CD8-positive, alpha-beta T cell (primary cell): ENCODE measurements at places on chromosomes 11 and 22.

- no peak for DNase-seq
Observed at GRCh38 chr22:29716814-29717545, 2.8 kb upstream of the CABP7 start.

DNA sequence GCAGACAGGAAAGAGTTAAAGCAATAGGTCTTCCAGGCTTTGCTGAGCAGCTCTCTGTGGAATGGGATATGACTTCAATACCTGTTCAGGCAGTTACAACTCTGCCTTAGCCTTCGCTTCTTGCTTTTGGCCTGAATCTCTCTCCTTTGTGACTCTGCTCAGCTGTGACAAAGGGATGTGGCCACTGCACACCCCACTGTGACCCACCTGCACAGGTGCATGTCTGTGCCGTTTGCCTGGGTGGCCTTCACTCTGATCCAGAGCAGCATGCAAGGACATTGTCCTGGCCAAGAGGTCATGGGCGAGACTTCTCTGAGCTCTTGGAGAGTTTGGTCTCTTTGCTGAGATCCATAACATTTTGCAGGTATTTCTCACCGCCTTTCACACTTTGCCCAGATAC, 891.3 kb downstream of the BRD1 start:
- no peak for DNase-seq

DNA sequence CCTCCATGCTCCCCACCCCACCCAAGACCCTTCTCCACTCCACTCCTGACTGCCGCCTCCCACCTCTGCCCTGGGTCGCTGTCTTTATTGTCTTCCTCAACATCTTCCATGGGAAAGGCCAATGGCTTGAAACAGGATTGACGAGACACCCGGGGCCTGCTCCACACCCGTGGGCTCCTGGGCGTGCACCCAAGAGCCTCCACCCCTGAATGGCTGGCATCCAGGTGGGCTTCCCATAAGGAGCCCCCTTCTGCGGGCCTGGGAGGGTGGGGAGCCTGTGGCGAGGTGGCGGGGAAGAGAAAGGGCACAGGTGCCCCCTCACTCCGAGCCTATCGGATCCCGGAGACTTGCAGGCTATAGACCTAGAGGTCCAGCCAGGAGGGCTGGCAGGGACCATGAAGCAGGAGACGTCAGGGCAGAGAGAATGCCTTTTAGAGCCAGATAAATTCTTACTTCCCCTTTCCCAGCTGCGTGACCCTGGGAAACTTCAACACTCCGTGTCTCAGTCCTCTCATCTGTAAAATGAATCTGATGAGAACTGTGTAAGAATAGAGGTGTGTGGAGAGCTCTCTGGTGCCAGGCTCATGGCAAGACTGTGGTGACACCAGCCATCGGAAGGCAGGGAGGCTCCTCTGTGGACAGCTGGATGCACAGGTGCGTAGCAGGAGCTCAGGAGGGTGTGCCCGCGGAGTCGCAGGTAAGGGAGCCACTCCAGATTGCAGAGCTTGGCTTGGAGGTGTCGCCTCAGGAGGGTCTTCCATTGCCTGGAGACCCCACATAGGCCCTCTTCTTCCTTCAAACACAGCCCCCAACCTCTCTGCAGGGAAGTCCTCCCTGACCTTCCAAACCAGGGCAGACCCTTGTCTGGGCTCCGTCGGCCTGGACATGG, 53.9 kb downstream of the SMIM38 start:
- no peak for DNase-seq

DNA sequence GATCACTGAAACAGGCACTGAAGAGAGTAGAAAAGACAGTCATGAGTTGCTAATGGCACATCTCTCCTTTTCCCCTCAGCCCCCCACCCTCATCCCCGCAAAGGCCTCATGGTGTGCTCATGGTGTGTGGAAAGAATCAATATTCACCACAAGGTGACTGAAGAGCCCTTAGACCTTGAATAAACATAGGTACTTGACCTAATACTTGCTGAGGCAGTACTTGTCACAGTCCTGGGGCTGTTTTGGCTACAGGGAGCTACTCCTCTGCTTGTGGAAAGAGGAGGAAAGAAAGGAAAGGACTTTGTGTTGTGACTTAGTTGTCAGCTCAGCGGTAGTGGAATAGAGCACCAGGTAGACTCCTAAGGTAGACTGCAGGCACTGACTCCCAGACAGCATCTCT, 537.8 kb upstream of the CCDC179 start:
- DNase-seq = no peak

DNA sequence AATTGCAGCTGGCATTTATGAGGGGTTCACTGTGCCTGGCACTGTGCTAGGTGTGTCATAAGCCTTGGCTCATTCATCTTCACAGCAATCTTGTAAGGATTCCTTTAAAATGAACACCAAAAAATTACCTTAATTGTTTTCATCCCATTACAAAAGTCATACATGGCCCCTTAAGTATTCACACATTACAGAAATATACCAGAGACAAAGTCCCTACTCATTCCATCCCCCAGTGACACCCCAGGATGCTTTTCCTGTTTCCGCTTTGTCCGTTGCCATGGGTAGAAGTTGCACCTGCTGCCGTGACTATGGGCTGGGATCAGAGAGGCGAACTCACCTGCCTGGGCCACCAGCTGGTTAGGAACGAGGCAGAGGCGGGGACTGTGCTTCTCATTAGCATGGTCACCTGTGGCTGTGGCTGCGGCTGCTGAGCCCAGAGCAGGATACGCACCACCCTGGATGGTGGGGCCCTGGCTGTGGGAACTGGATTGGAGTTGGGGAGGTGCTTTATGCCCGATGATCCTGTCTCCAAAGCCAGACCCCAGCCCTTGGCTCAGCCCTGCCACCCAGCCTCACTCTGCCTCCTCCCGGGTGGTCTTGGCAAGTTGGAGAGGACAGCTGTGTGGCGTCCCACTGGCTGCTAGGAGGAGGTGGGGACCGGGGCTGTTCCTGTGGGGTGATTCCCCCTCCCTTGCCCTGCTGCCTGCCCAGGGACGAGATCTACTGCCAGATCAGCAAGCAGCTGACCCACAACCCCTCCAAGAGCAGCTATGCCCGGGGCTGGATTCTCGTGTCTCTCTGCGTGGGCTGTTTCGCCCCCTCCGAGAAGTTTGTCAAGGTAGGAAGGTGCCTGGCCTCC, 60.8 kb downstream of the MYO7A start:
- DNase-seq = no peak

GRCh38 chr11:124460459-124460858, 15.0 kb upstream of the OR8B8 start:
- no peak for DNase-seq

DNA sequence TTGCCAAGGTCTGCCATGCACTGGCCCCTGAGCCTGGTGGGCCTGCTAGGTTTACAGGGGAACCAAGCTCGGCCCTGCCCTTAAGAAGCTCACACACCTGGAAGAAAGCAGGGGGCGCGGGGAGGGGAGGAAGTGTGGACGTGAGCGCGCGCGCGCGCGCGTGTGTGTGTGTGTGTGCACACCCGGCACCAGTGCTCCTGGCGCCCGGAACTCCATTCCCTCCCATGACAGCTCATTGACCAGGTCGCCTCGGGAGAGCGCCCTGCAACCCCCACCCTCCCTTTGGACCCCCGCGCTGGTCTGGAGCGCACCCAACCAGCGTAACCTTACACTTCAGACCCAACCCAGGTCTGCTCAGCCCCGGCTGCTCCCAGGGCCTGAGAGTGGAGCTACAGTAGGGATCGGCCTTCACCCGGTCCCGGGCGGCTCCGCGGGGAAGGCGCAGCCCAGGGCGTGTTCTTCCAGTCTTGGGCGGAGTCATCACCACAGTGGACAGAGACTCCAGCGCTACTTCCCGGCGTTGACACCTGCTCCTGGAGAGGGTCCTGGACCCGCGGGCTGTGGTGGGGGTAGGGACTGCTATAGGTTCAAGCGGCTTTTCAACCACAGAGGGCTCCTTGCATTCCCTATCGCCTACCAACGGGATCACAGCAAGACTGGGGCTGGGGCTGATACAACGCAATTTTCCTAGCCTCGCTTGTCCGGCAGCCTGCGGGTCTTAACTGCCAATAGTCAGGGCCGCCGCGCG, 1.5 kb downstream of the GALNT18 start:
- no peak for DNase-seq

DNA sequence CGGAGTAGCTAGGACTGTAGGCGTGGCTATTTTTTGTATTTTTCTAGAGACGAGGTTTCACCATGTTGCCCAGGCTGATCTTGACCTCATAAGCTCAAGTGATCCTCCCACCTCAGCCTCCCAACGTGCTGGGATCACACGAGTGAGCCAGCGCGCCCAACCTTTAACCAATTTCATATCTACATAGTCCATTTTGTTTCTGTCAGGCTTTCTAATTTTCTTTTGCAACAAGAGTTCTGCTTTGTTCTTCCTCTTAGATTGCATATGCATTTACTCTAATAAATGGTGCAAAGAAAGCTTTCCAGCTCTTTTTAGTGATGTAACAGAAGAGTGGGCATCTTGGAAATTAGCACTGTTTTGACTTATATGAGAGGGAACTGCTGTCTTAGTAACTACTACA, 13.3 kb downstream of the RTN3 start:
- no peak for DNase-seq
